Activated naive CD8-positive, alpha-beta T cell treated with anti-CD3 and anti-CD28 coated beads, Interleukin-2, amount 10 ng/mL, durations not matched to agents 7 days and 5 days (primary cell): ENCODE measurements at places on chromosomes 4 and X. TPM values are rescaled to one million over a fixed set of nuclear protein-coding genes. Genes with fewer than 3 reads are reported as not detected.

PRDM5 gene
- 0.26 TPM for total RNA-seq

FTHL17 gene
- total RNA-seq: not detected

HSFX3 gene
- total RNA-seq: not detected

RS1 gene
- total RNA-seq: not detected

GRIA3 gene
- total RNA-seq: 0.54 TPM

UGDH gene
- 17.5 TPM for total RNA-seq

OTUD6A gene
- not detected for total RNA-seq

AKAP14 gene
- not detected for total RNA-seq

GYG2 gene
- not detected for total RNA-seq

RBMXL3 gene
- total RNA-seq: not detected

ARHGAP36 gene
- total RNA-seq: not detected

CTAG1A gene
- not detected for total RNA-seq

FGF5 gene
- total RNA-seq: not detected

HSD17B13 gene
- 0.48 TPM for total RNA-seq

INPP4B gene
- 43.0 TPM for total RNA-seq

LRIT3 gene
- total RNA-seq: 0.17 TPM

DCX gene
- not detected for total RNA-seq

MAGEB2 gene
- not detected for total RNA-seq

HTR2C gene
- not detected for total RNA-seq

IQSEC2 gene
- 0.82 TPM for total RNA-seq

STK26 gene
- 54.0 TPM for total RNA-seq

SHISA3 gene
- 0.64 TPM for total RNA-seq

PJA1 gene
- 23.9 TPM for total RNA-seq

LRP2BP gene
- total RNA-seq: 0.71 TPM

GPR173 gene
- 0.14 TPM for total RNA-seq

MID2 gene
- 10.2 TPM for total RNA-seq

TNIP2 gene
- total RNA-seq: 50.0 TPM
